ENCODE measurements at places on chromosomes 7 and 10.

DNA sequence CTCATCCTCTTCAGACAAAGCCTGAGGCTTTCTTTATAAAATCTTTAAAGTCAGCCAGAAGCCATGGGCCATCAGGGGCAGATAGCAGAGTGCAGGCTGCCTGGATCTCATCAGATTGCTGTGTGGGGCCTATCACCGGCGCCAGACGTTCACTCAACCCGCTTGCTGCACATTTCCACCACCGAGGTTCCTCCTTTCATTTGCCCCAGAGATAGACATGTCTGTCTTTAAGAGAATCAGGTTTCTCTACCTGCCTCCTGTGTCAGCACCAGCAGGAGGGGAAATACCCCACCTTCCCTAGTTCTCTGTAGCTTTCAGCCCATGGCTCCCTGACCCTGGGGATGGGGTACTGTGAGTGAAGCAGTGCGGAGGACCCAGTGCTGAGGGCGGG lies 22.0 kb downstream of the SLC18A2 start:
- DNase-seq = no peak

DNA sequence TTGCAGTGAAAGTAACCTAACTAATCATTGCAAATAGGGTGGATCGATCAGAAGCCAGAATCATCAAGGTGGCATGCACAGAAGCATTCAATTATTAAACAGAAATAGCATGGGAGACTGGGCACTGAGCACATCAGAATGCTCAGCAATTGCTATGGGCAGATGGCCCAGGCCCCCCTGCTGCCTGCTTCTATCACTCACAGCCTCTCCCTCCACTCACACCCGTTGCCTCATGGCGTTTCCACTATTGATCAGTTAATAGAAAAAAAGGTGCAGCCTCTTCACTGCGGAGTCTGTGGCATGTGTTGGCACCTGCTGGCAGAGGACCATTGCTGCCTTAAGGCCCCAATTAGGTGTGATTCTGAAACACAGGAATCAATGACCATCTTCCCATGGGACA lies 11.2 kb upstream of the HTR5A start:
- no peak for DNase-seq

DNA sequence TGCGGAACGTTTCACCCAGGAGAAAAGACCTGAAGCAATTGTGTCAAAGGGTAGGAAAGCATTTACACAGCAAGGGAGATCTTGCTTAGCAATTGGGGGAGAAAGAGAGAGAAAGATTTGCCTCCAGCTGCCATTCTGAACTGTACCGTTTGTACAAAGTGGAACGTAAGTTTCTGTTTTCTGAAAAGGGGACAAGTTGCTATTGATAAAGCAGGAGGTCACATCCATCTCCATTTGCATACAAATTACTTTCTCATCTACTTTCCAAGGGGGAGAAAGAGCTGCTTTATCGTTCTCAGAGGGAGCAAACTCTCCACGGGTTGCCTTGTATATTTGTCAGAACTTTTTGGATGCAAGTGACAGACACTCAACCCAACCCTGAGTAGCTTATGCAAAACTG lies 92.0 kb upstream of the CARD11 start:
- no peak for DNase-seq

- DNase-seq = no peak
These were observed 33.3 kb upstream of the PON1 start for GRCh38 chr7:95357623-95358022.

- DNase-seq = no peak
These were observed 148.4 kb downstream of the CPEB3 start for GRCh38 chr10:92142512-92142911.

DNA sequence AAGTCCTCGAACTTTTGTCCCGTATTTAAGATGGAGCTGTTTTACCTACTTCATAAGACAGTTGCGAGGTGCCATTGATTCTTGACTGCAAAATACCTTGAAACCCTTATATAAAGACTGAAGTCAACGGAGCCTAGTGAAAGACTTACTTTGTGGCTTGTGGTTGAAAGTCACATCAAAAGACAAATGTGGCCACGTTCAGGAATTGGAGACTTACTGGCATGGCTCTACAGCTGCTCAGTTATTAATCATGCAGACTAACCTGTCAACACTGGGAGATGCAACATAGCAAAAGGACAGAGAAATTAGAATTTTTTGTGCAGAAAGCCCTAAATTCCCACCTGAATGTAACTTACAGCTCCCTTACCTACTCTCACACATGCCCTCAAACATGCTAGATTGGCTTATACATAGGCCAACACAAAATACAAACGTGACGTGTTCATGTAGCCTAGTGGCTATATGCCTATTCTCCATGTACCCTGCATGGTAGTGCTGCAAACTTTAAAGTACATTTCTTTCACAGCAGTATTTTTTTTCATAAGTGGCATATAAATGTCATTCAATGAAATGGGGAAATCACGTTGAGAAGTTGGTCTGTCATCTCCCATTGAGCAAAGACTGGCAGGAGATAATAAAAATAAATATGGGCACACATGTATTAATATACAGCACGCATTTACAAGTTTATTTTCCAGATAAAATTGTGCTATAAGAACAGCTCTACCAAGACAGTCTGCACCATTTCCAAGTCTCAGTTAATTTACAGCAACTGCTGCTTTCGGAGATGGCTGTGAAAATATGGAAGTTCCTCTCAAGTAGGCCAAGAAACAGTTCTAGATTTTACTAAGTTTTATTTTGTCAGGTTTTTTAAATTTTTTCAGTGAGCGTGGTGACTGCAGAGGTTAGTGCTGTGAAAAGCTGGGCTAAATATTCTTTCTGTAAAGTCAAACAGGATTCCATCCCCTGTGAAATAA lies 170.4 kb upstream of the C7orf33 start:
- no peak for DNase-seq

- DNase-seq = no peak
These were observed 156.0 kb downstream of the FAM107B start for GRCh38 chr10:14618674-14619073.

GRCh38 chr7:124918662-124919061 lies 11.0 kb downstream of the POT1 start:
- DNase-seq = no peak

DNA sequence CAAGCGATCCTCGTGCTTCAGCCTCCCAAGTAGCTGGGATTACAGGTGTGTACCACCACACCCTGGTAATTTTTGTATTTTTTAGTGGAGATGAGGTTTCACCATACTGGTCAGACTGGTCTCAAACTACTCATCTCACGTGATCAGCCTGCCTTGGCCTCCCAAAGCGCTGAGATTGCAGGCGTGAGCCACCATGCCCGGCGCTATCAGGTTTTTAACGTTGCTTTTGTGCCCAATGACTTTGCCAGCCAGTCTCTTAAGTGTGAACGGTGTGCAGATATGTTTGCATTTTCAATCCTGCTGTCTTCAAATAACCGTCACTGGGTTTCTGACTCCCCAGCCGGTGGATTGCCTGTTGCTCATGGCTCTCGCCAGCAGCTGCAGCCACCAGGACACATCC lies 201.8 kb upstream of the PPP2R2D start:
- no peak for DNase-seq

DNA sequence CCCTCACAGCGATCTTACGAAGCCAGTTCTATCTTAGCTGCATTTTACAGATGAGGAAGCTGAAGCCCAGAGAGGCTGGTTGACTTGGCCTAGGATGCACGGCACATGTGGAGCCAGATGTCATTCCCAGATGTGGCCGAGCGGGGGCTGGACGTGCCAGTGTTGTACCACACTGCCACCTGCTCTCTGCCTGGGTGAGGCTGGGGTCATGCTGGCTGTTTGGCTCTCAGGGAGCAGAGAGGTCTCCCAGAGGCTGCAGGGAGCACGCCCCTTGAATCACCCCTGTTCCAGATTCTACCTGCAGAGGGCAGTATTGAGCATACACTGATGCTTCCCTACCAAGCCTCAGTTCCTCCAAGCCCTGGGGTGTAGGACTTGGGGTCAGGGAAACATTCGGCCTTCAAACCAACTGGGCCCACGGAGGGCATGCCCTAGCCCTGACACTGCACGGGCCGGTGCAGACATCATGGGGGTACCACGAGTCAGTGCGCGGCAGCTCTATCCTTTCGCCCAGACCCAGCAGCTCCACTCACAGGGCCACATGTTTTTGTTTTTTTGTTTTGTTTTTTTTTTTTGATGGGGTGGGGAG lies 3.8 kb upstream of the GTF2IRD1 start:
- peak; percentile 19 for DNase-seq

DNA sequence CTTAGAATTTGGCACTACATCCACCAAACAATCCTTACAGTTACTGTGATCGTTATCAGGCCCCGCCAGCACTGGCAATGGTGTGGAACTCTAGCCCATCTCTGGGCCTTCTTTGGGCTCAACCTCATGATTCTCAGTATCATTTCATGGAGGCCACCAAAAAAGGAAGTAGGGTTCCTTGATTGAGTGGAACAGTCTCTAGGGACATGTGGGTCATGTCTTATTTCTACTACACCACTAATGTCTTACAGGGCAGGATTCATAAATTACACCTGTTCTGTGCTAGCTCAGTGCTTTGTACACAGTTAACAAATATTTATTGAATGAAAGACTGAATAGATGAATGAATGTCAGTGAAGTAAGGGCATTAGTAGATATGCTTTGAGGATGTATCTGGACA lies 53.9 kb downstream of the AP3M1 start:
- no peak for DNase-seq

- no peak for DNase-seq
These were observed 62.3 kb downstream of the NPSR1 start for GRCh38 chr7:34720289-34720688.

DNA sequence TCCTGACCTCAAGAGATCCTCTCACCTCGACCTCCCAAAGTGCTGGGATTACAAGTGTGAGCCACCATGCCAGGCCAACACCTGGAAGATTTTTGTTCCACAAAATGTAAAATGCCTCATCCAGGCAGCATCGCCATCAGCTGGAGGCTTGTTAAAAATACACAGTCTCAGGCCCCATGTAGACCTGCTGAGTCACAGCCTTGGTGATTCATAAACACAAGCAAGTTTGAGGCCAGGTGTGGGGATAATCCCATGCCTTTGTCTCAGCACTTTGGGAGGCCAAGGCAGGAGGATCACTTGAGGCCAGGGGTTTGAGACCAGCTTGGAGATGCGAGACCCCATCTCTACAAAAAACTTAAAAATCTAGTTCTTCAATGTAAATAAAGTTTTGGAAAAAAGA lies 49.1 kb upstream of the FOXK1 start:
- no peak for DNase-seq

- no peak for DNase-seq
These were observed 4.2 kb upstream of the RPEL1 start for GRCh38 chr10:103241262-103242011.

DNA sequence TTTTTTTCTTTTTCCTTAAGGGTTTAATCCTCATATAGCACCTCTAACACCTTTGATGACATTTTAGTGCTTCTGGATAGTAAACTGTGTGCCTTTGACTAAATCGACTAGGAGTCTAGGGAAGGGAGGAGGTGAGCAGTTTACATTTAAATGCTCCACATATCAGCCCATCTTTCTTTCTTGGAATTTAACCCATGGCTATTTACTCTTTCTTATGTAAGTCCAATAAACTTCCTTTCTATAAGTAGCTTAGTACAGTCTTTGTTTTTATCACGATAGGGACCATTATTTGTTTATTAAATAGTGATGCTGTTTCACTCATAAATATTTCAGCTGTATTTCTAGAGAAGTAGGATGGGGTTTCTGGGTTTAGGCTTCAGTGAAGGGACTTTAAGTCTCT lies 669.9 kb downstream of the AUTS2 start:
- DNase-seq = no peak

GRCh38 chr7:91239171-91239604 lies 25.0 kb upstream of the FZD1 start:
- DNase-seq = no peak

- DNase-seq = no peak
These were observed 10.5 kb downstream of the UBTD1 start for GRCh38 chr10:97509120-97509680.

- no peak for DNase-seq
These were observed 1.3 kb upstream of the C10orf67 start for GRCh38 chr10:23345861-23346260.

DNA sequence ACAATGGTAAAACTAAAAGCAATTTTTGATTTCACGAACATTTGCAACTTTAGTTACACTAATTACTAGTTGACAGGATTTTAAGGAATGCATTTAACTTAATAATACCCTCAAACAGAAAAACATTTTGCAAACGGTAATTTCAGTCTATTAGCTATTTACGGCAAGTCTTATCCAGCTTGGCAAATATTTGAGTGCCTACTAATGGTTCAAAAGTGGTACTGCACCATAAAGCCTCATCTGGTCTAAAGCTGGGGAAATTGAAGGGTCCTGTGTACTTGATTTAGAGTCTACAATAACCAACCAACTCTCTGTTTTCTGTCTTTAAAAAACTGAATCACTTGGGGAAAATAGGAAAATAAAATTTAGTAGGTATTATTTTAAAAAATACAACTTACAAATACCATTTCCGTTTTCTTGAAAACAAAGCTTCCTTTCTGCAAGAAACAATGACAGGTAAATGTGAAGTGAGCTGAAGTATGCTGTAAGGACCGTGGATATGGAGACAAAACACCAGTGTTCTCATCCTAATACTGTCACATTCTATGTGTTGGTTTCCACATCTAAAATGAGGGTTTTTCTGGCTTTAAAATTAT lies 142.3 kb downstream of the VPS50 start:
- no peak for DNase-seq

- no peak for DNase-seq
These were observed 187.4 kb upstream of the GRB10 start for GRCh38 chr7:50970092-50970491.

- DNase-seq = no peak
These were observed 57.8 kb upstream of the LANCL2 start for GRCh38 chr7:55307123-55307916.

DNA sequence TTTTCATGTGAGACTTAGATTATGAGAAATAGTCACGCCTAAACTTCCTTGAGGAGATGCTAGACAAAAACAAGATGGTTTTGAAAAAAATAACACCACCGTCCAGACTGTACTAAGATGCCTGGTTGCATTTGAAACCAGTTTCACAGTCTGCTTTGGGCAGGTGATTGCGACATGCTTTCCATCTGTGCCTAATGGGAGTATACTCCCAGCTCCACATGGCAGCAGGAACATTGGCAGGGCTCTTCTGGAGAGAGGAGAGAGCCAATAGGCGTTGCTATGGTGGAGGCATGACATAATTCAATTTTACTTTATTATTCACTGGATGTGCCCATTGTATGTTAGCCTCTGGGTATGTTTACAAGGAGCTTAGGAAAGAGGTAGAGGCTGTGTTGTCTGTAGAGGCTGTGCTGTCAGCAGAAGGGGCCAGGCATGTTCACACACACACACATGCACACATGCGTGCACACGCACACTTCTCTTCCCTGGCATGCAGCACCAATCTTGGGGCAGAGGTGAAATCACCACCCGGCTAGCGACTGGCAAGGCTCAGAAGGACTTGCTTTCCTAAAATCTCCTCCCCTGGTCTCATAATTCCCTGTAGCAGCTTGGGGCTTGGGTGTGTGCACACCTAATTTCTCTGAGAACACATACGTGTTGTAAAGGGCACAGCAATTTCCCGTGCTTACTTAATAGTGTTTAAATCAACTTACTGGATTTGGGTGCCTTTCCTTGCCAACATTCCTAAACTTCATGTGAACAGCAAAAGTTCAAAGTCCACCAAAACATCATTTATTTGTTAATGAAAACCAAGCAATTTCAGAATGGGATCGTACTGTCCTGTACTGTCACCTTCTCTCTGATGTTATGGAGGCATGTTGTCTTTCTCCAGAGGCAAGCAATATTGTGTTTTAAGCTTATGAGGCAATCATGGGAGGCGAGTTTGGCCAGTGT lies 162.1 kb downstream of the TCF7L2 start:
- DNase-seq = no peak

- no peak for DNase-seq
These were observed 186.1 kb downstream of the TRIL start for GRCh38 chr7:28771906-28772622.

Measured in stimulated activated CD8-positive, alpha-beta memory T cell treated with anti-CD3 and anti-CD28 coated beads, Interleukin-12 subunit alpha, Interleukin-12 subunit beta, amount 100 ng/mL, for 4 hours (primary cell).